Activated CD8-positive, alpha-beta memory T cell treated with anti-CD3 and anti-CD28 coated beads for 1 hour (primary cell): ENCODE measurements at places on chromosomes 7 and 10.
A peak's percentile ranks its signal among the peaks of the same experiment; 100 is the strongest.

- no peak for DNase-seq
Observed at GRCh38 chr10:88946965-88947590, 5.5 kb downstream of the ACTA2 start.

DNA sequence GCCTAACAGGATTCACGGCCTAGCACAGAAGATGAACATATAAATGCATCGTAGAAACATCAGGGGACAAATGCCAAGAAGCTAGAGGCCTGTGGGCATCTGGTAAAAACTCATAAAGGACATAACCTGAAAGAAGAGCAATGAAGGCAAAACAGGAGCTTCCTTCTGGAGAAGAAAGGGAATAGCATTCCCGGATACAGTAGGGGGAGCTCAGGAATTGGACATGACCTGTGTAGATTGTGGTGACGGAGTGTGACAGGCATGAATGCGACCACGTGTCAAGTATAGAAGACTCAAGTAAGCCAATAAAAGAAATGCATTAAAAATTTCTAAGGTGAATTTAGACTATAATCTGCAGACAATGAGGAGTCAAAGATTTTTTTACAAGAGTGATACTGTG lies 270.1 kb downstream of the AGMO start:
- no peak for DNase-seq

DNA sequence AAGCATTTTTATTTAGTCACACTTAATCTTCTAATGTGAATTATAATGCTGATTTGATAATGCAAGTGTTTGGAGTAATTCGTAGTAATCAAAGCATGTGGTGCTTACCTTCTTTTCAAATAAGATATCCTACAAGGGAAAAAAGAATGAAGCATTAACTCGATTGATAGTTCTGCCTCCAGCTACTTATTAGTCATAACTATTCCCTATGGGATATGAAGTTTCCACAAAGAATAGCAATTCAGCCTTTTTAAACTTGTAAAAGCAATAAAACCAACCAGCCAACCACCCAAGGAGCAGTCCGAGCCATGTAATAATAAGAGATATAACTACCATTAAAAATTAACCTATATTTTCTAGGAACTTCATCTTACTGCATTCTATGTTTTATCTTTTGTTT lies 11.6 kb downstream of the COL28A1 start:
- DNase-seq: no peak

- DNase-seq: no peak
Observed at GRCh38 chr10:92218569-92218968, 72.3 kb downstream of the CPEB3 start.

- DNase-seq: no peak
Observed at GRCh38 chr10:68899186-68899745, 1.8 kb upstream of the DDX50 start.

DNA sequence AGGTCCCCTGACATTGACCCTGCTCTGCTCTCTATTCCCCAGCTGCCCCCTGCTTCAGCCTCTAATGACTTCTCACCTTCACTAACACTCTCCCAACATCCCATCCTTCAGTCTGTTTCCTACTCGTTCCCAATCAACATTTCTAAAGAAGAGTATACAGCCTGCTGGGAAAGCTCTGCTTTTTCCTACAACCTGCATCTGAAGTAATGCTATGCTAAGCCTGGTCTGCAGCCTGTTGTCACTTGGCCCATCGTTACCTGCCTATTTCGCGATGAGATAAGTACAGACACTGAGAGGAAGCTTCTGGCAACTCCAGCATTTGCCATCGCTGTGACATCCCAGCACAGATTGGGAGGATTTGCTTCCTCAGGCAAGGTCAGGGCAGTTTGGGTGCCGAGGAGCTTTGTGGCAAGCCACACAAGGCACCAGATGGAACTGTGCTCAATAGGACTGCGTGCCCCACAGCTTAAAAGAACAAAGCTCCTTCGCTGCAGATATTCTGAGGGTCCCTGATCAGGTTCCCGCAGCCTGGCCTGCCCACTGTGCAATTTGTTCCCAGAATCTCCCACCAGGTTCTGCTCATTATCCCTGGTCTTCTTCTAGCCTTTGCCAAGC lies 51.4 kb downstream of the PKD1L1 start:
- no peak for DNase-seq

DNA sequence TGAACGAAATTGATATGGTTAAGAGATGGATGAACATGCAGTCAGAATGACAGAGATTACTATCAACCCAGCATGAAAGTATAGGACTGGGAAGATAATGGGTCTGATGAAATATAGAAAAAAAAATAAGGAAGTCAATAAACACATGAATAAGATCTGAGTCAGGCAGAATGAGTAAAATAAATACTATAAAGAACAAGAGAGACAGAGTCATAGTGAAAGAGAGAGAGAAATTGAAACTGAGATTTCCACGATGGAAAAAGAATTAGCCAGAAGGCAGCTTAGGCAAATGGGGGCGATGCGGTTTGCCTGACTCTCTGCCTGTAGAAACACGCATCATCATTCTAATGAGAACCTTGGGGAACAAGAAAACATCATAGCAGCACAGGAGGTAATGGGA lies 26.6 kb downstream of the SEMA3D start:
- DNase-seq: no peak

GRCh38 chr10:5317547-5318107 lies 47.1 kb upstream of the UCN3 start:
- DNase-seq: no peak

GRCh38 chr10:27285093-27285492 lies 44.5 kb upstream of the ACBD5 start:
- DNase-seq: no peak

DNA sequence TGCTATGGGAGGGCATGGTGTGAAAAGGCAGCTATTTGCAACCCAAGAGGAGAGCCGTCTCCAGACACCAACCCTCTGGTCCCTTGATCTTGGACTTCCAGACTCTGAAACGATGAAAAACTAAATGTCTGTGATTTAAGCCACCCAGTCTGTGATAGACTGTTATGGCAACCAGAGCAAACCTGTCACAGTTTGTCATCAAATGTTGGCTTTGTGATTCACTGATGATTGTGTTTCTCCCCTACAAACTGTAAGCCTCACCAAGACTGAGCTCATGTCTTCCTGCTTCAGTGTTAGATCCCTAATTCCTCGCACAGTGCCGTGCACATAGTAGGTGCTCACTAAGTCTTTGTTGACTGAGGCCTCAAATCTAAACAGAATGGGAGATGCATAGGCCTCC lies 224.6 kb upstream of the PITRM1 start:
- DNase-seq: no peak

DNA sequence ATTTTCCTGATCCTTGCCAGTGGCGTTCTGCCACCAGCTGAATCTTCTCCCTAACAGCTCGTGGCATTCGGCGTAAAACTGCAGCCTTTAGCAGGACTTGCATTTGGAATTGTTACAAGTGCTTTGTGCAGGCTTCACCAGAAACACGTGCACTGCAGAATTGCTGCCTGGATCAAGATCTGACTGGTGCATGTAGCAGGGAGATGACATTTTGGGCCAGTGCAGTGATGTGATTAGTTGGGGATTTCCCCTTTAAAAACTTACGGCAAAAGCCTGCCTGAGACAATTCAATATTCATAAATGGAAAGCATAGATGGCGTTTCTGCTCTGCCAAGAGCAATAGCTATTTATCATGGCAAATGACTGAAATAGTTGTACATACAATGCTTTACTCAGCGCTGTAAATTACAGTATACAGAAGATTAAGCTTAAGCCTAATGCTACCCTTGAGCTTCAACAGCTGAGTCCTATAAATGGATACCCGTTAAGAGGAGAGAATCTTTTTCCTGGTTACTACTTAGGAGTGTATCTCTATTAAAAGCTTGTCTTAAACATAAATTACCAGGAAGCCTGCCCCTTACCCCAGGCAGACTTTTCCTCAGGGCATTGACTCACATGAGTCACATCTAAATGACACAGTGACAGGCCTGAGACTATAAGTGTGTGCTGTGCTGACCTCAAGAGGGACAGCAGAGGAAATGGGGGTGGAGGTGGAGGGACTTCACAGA lies 106.3 kb downstream of the ATXN7L1 start:
- no peak for DNase-seq

- no peak for DNase-seq
Observed at GRCh38 chr7:137920637-137921399, 74.0 kb upstream of the DGKI start.

- peak; percentile 7 for DNase-seq
Observed at GRCh38 chr7:74002474-74003017, 25.4 kb upstream of the ELN start.

GRCh38 chr7:120370954-120371353 lies 98.0 kb downstream of the KCND2 start:
- DNase-seq: no peak

GRCh38 chr7:157003445-157003755 lies 7.1 kb downstream of the MNX1 start:
- DNase-seq: no peak

GRCh38 chr7:81173766-81174281 lies 255.0 kb upstream of the SEMA3C start:
- DNase-seq: no peak

DNA sequence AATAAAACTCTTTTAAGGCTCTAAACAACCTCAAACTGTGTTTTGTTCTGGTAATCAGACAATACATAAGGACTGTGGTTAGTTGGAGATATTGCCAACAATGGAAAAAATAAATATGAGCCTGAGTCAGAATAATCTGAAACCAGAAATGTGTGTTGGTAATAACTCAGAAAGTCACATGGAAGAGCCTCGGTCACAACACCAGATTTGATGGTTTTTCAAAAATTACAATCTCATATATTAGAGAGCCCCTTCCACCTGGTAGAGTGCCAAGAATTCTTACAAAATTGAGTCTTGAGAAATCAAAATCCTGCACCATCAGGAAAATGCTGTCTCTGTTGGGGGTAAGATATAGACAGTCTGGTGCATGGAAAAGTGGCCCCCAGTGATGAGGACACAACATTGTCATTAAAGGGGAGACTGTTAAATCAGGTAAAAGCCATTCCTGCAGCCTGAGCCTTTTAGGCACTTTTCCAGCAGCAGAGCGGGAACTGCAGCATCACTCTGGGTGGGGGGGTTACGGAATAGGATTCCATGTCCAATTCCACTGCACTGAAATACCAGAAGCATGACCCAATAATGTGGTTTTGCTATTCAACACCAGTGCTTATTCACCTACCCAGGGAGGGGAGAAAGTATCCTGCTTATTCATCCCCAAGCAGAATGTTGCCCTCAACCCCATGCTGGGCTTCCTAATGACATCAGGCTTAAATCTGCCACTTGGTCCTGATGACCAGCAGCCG lies 9.5 kb upstream of the ADAM12 start:
- no peak for DNase-seq

GRCh38 chr7:158976468-158976848 lies 120.1 kb downstream of the DYNC2I1 start:
- no peak for DNase-seq

- DNase-seq: no peak
Observed at GRCh38 chr10:129308953-129309564, 158.0 kb upstream of the MGMT start.

DNA sequence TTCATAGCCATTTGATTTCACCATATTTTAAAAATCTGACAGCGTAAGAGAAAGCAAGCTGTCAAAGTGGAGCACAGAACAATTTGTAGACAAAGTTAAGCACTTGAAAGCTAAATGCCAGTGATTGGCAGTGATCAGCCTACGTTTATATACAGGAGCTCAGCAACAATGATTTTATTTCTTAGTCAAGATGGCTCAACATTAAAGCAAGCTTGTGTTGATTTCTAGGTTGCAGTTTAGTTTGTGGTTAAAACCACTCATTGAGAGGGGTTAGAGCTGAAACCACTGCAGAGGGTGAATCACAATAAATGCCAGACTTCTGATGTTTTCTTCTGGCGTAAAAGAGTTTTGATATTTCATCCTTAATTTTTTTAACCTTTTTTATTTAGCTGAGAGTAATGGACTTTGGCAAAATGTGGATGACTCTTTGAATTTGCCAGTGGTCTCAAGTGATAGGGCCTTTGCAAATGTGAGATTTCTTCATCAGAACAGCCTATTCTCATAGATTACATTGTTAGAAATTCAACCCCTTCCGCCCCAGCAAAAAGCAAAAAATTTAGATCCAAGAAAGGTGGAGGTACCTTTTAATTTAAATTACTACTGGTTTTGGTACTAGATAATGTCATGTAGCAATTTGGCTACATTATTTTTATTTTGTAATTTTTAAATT lies 73.8 kb downstream of the SHOC2 start:
- no peak for DNase-seq

DNA sequence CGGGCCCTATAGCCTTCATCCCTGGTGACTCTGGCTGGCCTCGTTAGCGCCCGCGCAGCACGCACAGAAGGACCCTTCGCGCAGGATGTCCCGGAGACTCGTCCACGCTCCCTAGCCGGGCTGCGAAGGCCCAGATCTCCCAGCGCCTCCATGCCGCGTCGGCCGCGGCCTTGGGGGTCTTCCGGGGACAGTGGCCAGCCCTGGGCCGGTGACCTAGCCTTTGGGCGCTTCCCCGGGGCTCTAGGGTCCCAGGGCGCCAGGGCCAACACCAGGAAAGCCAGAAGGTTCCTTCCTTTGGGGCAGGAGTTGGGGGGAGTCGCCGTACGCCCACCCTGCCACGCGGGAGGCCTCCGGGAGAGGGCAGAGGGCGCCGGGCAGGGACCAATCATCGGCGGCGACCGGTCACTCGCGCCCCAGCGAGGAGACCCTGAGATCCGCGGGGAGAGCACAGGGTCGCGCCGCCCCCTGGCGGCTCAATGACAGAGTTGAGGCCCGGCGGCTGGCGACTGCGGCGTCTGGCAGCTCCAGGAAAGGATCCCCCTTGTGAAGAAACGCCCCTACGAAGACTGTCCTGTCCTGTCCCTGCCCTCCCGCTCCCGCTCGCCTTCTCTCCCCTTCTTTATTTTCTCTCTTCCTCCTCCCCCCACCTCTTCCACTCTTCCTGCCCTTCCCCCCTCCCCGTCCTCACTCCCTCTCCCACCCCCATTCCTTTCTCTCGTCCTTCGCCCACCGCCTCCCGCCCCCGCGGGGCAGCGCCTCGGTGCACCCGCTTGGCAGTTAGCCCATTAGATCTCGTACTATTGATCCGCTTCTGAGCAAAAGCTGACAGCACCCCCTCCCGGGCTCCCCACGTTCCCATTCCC lies 62.3 kb upstream of the LBX1 start:
- DNase-seq: peak; percentile 28

- DNase-seq: no peak
Observed at GRCh38 chr7:131196803-131197202, 130.9 kb upstream of the MKLN1 start.

DNA sequence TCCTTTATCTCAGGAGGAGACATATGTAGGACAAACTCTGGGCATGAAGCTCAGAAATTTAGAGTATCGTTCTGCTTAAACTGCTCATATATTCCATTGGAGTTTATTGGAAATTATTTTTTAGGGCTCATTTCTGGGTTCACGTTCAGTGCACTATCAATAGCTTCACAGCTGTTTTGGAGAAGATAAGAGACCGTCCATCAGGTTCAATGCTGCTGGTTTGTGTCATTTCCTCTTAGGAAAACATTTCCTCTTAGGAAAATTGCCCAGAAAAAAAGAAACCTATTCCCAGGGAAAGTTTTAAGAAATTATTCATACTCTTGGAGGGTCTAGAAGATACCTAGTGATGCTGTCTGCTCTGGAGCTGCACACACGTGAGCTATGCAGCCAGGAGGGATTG lies 691.7 kb downstream of the GRID1 start:
- no peak for DNase-seq

DNA sequence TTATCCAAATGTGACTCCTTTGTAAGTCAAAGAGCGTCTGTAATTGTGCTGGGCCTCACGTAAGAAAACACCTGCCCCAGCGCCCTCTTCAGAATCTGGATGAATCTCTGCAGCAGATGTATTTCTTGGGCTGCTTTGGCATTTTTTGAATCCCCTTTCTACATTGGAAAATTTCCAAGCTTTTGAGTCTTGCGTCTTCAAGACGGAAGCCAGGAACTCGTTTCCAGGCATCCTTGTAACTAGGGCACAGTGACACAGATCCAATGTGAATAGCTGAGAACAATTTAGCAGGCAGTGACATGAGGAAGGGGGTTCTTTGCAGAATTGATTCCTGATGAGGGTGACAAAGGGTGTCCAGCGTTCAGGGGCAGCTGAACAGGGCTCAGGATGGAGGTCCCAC lies 862.3 kb downstream of the TYW1 start:
- DNase-seq: no peak
